ENCODE measurements at places on chromosomes 7 and 10.

- DNase-seq, result no peak
Measured at GRCh38 chr10:45373003-45373575, 927 bp upstream of the ALOX5 start.

GRCh38 chr7:102285540-102286236 lies 980 bp upstream of the SH2B2 start:
- DNase-seq, result no peak

DNA sequence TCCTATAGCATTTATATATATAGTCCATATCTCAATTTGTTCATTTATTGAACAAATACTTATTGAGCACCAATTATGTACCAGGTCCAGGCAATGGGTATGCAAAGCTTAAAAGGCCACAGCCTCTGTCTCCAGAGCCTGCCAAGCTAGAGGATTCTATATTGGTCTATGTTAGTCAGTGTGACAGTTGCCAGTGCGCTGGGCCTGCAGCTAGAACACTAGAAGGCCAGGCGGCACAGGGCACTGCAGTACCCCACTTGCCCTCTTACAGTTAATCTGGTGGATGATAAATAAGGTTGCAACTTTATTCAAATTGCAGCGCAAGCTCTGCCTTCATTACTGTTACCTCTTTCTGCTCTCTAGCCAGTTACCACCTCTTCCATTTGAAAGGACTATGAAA lies 68.8 kb downstream of the PPP1R3C start:
- no peak for DNase-seq

DNA sequence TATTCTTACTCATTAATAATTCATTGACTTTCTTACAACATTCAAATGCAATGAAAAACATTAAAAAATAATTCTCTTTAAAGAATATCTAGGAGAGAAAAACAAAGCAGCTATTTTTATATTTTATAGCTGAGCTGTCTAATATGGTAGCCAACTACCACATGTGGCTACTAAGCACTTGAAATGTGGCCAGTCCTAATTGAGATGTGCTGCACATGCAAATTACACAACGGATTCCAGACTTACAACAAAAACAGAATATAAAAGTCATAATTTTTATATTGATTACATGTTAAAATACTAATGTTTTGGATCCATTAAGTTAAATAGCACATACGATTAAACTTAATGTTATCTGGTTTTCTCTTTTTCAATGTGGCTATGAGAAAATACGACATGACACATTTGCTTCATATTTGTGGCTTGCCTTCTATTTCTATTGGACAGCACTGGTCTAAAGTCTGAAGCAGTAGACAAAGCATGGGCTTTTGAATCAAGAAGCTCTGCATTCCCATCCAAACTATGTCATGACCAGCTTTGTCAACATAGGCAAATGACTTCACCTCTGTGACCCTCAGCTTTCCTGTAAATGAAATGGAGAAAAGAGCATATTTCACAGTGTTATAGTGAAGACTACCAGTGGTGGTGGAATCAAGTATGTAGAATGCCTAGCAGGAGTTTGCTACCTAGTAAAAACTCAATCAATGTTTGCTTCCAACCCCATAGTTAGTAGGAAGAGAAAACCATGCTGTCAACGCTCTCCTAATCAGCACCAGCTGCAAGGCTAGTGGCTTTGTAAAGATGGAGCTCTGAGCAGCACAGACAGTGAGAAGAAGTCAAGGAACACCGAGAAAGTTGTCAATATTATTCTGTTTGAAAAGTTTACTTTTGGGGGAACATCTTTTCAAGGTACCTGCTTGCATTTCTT lies 37.1 kb upstream of the GDF10 start:
- DNase-seq, result no peak

All from AG08396 (cell line).